Stomach (tissue), 19 donors: ENCODE measurements at places on chromosomes 2 and 18. TPM values are rescaled to one million over a fixed set of nuclear protein-coding genes. Genes with fewer than 3 reads are reported as not detected.

- no peak overlapping the region for H3K27ac ChIP-seq
- no peaks in the 10 kb centered on the region for H3K4me1 ChIP-seq
- H3K36me3 ChIP-seq, result no peaks in the 10 kb centered on the region
- no peak overlapping the region for H3K4me3 ChIP-seq
- DNase-seq, result no peak
Observed at GRCh38 chr2:7061450-7061789, 144.2 kb downstream of the RNF144A start.

- no peak overlapping the region for H3K27ac ChIP-seq
- no peaks in the 10 kb centered on the region for H3K4me1 ChIP-seq
- no peaks in the 10 kb centered on the region for H3K27me3 ChIP-seq
- no peaks in the 10 kb centered on the region for H3K36me3 ChIP-seq
- DNase-seq, result no peak
- H3K4me3 ChIP-seq, result no peak overlapping the region
Observed at GRCh38 chr2:119668546-119668945, 10.5 kb upstream of the TMEM177 start.

GRCh38 chr18:47397671-47398319 lies 146.3 kb upstream of the SKOR2 start:
- no peaks in the 10 kb centered on the region for H3K27me3 ChIP-seq
- DNase-seq, result no peak
- no peaks in the 10 kb centered on the region for H3K36me3 ChIP-seq
- no peak overlapping the region for H3K4me3 ChIP-seq
- H3K27ac ChIP-seq, result no peak overlapping the region

DNA sequence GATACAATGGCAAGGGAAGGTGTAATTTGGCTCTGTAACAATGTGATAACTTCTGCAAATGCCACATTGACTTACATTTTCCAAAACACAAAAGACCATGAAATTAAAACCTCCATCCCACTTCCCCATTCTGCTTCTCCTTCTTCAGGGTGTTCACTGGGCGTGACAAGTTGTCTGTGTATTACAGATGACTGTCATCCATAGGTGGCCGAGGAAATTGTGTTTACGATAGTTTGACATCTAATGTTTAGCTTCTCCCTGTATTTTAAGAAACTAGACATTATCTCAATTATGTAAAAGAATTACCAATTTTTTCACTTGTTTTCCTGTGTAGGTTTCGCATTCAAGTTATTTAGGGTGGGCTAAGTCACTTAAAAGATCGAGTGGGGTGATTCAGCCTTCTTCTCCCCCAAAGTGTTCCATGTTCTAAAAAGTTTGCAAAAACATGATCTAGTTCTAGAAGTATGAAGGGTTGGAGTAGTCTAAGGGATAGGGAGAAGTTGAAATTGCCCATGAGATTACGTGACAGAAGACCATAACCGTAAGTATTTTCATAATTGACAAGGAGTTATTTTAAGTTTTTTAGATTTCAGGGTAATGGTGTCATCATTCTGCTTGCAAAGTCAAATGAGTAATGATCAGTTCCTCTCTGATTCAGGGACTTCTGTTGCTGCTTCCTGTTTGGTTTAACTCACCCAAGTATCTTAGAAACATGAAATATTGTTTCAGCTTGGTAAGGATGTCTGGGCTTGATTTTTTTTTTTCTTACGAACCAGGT lies 25.2 kb upstream of the CYTIP start:
- H3K27me3 ChIP-seq, result no peaks in the 10 kb centered on the region
- H3K27ac ChIP-seq, result peak overlapping the region; percentile 64
- no peaks in the 10 kb centered on the region for H3K36me3 ChIP-seq
- no peak for DNase-seq
- no peak overlapping the region for H3K4me3 ChIP-seq

GRCh38 chr2:44954889-44955592 lies 13.5 kb downstream of the SIX3 start:
- no peak overlapping the region for H3K27ac ChIP-seq
- no peaks in the 10 kb centered on the region for H3K36me3 ChIP-seq
- H3K4me1 ChIP-seq, result peaks cover 32% of the 10 kb centered on the region
- H3K27me3 ChIP-seq, result peaks cover 89% of the 10 kb centered on the region

DNA sequence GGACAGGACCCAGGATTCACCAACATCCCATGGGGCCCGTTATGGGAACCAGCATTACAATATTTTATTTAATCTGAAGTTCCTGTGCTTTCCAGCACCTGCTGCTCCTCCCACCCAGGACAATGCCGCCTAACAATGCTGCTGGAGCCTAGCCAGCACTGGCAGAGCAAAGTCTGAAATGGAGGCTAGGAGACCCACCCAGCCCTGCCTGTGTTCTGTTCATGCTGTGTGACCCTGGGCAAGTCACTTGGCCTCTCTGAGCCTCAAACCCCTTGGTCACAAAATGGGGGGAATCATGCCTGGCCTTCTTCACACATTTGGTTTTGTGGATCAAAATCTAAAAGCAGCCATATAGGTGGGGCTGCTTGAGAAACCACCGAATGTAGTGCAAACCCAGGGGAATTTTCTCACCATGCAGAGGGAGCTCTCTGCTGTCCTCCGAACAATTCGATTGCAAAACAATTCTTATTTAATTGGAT lies 38.5 kb upstream of the ODC1 start:
- peak overlapping the region; percentile 66 for H3K27ac ChIP-seq
- H3K4me1 ChIP-seq, result peaks cover 19% of the 10 kb centered on the region
- peak; percentile 77 for DNase-seq

DNA sequence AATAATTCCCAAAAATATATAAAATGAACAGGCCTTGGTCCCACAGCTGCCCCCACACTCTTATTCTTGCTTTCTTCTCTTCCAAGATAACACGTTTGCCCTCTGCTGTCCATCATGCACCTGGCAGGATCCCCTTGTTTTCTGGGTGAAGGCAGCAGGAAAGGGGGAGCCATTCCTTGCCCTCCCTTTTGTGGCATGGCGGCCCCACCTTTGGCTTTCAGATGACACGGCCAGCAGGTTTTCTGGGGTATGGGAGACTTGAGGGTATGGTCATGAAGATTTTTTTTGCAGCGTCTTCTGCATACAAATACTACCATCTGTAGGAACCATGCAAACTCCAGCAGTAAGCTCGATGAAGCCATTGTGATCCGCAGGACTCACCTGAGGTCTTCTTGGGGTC lies 118.8 kb downstream of the MAPK4 start:
- no peak for DNase-seq
- no peak overlapping the region for H3K4me3 ChIP-seq
- H3K27me3 ChIP-seq, result no peaks in the 10 kb centered on the region
- H3K27ac ChIP-seq, result no peak overlapping the region

DNA sequence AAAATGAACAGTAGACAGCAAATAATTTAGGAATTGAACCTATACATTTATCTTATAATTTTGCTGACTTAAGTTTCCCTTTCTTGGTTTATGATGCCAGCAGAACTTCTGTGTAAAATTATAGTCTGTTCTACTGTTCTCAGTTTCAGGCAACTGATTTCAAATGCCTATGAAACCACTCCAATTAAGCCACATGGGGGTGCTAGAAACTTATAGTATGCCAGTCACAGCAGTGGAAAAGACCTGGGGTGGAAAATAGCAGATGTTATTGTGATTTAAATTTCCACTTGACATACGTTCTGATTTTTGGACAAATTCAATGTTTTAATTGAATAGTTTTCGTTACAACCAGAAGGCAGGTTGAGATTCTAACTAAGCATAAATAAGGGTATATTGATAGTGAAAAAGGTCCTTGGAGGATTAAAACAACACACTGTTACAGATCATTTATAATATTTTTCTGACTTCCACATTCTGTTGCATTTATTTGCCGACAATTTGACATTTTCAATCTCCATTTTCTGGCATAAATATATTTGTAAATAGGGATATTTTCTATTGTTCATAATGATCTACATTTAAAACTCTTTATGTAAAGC lies 61.4 kb downstream of the CPS1 start:
- H3K4me3 ChIP-seq, result no peak overlapping the region
- no peaks in the 10 kb centered on the region for H3K4me1 ChIP-seq
- no peaks in the 10 kb centered on the region for H3K27me3 ChIP-seq
- no peak overlapping the region for H3K27ac ChIP-seq
- DNase-seq, result no peak

DNA sequence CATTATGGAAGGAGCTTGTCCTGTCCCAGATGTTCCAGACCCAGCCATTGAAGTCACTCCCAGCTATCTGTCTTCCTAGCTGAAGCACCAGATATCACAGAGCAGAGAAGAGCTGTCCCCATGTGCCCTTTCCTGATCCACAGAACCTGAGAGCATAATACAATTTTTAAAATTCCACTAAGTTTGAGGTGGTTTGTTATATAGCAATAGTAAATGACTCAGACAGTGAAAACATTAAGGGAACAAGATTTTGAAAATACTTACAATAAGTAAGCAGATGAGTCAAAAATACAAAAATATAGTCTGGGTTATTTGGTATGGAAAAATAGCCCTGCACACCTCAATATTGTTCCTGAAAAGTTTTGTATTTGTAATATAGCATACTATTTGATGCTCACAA lies 85.8 kb upstream of the GLS start:
- no peaks in the 10 kb centered on the region for H3K4me1 ChIP-seq
- DNase-seq, result no peak
- no peak overlapping the region for H3K27ac ChIP-seq
- H3K36me3 ChIP-seq, result no peaks in the 10 kb centered on the region
- no peaks in the 10 kb centered on the region for H3K27me3 ChIP-seq

DNA sequence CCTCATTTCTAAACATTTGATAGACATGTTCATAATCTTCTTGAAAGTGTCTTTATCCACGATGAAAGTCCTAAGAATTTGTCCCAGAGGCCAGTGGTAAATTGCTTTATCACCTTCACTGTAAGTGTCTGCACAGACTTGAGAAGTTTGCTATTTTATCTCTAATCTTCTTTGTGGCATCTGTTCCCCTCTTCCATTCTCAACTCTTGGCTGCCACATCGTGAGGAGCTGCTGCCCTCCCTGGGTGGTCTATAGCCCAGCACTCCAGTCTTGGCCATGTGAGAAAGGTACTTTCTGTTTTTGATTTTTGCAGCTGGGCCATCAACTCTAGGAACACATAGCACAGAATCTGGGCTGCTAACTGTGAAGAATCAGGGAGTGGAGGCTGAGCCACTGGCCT lies 45.5 kb downstream of the SLC14A2 start:
- H3K4me1 ChIP-seq, result peaks cover 10% of the 10 kb centered on the region
- no peak for DNase-seq
- H3K27me3 ChIP-seq, result no peaks in the 10 kb centered on the region
- no peak overlapping the region for H3K27ac ChIP-seq
- H3K36me3 ChIP-seq, result no peaks in the 10 kb centered on the region
- no peak overlapping the region for H3K4me3 ChIP-seq

GRCh38 chr18:76349067-76349715 lies 145.9 kb downstream of the ZNF516 start:
- H3K4me3 ChIP-seq, result peak overlapping the region; percentile 22
- no peaks in the 10 kb centered on the region for H3K36me3 ChIP-seq
- H3K27ac ChIP-seq, result no peak overlapping the region
- peaks cover 35% of the 10 kb centered on the region for H3K4me1 ChIP-seq
- H3K27me3 ChIP-seq, result no peaks in the 10 kb centered on the region
- peak; percentile 89 for DNase-seq

DNA sequence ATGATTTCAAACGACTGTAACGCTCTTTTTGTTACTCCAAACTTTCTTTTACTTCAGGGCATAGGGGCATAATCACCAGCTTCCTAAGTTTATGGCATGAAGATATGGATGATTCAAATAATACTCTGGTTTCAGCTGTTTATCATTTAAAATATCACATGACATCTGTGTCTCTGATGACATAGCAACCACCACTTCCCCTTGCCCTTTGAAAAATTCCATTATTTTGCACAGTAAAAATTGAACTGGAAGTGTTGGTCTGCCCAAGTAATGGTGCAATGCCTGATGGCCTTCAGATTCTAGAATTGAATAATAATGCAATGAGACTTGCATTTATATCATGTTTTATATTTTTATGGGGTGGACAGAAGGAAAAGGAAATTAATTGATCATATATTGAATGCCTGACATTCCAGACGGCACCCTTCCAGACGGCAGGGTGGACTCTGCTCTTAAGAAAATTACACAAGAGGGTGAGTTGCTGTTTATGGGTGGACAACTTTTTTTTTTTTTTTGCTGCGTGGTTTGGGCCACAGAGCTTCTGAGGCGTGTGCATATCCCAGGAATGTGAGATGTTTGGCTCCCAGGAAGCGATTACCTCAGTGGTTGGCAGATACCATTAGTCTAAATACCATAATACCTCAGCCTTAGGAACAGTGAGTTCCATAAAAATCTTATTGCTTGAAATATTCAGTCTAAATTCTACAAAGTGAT lies 101.7 kb upstream of the ZNF521 start:
- H3K27me3 ChIP-seq, result no peaks in the 10 kb centered on the region
- no peak overlapping the region for H3K4me3 ChIP-seq
- no peaks in the 10 kb centered on the region for H3K36me3 ChIP-seq
- no peak for DNase-seq
- H3K4me1 ChIP-seq, result no peaks in the 10 kb centered on the region

DNA sequence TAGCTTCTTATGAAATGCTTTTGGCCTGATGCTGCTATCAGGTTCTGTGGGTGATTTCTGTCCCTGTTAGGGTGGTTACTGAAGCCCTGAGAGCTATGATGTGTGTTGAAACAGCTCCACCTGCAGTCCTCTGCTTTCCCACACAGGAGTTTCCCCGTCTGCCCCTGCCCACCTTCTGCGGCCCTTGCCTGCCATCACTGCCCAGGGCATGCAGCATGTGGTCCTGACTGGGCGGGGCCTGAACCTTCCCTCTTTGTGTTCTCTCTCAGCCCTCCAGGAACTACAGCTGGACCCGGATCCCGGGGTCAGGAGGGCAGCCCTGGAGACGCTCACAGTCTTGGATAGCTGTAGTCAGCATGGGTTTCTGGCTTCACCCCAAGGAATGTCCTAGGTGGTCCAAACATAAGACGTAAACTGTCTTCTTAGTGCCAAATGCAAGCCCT lies 21.4 kb downstream of the HJURP start:
- DNase-seq, result peak; percentile 30
- no peak overlapping the region for H3K27ac ChIP-seq
- H3K36me3 ChIP-seq, result peaks cover 13% of the 10 kb centered on the region
- peaks cover 5% of the 10 kb centered on the region for H3K4me1 ChIP-seq

- peaks cover 18% of the 10 kb centered on the region for H3K4me1 ChIP-seq
- H3K27ac ChIP-seq, result no peak overlapping the region
- H3K4me3 ChIP-seq, result no peak overlapping the region
- no peaks in the 10 kb centered on the region for H3K27me3 ChIP-seq
Observed at GRCh38 chr18:13240060-13240725, 21.6 kb downstream of the LDLRAD4 start.

GRCh38 chr18:54924948-54925347 lies 34.3 kb downstream of the CCDC68 start:
- no peak overlapping the region for H3K4me3 ChIP-seq
- H3K36me3 ChIP-seq, result peaks cover 60% of the 10 kb centered on the region
- DNase-seq, result no peak
- H3K27ac ChIP-seq, result no peak overlapping the region

GRCh38 chr2:42169874-42170521 lies 845 bp downstream of the EML4 start:
- no peaks in the 10 kb centered on the region for H3K27me3 ChIP-seq
- peak; percentile 47 for DNase-seq
- no peaks in the 10 kb centered on the region for H3K36me3 ChIP-seq
- peaks cover 40% of the 10 kb centered on the region for H3K4me1 ChIP-seq
- peak overlapping the region; percentile 81 for H3K27ac ChIP-seq

GRCh38 chr18:77870894-77871293 lies 621.2 kb downstream of the GALR1 start:
- H3K4me1 ChIP-seq, result no peaks in the 10 kb centered on the region
- H3K36me3 ChIP-seq, result no peaks in the 10 kb centered on the region
- DNase-seq, result no peak

Gene LIPG
- 2.9 TPM for polyA plus RNA-seq

Gene ALPI
- not detected for polyA plus RNA-seq

Gene GPR35
- polyA plus RNA-seq, result 12.8 TPM

Gene BIN1
- 47.8 TPM for polyA plus RNA-seq

Gene CDH19
- polyA plus RNA-seq, result 2.6 TPM

Gene MFSD2B
- 0.12 TPM for polyA plus RNA-seq

Gene STEAP3
- 12.5 TPM for polyA plus RNA-seq

Gene UNC80
- 0.15 TPM for polyA plus RNA-seq

Gene PJVK
- 5.3 TPM for polyA plus RNA-seq
